Kasumi-1 (cell line): ENCODE measurements at places on chromosomes 7 and 10.

GRCh38 chr7:55058314-55058713, 39.5 kb downstream of the EGFR start:
- DNase-seq = no peak

- DNase-seq = no peak
Observed at GRCh38 chr7:27424749-27425148, 182.1 kb downstream of the EVX1 start.

DNA sequence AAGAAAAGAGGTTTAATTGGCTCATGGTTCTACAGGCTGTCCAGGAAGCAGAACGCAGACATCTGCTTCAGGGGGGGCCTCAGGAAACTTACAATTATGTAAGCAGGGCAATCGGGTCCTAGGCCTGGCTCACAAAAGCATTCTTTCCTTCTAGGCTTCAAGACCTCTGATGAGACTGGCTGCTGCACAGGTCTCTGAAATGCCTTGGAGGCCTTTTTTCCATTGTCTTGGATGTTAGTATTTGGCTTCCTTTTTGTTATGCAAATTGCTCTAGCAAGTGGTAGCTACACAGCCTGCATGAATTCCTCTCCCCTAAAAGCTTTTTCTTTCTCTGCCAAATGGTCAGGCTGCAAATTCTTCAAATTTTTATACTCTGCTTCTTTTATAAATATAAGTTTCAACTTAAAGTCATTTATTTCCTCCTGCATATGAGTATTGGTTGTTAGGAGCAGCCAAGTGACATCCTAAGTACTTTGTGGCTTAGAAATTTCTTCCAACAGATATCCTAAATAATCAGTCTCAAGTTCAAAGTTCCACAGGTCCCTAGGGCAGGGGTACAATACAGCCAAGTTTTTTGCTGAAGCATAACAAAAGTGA, 83.1 kb upstream of the SEMA3A start:
- DNase-seq = no peak

DNA sequence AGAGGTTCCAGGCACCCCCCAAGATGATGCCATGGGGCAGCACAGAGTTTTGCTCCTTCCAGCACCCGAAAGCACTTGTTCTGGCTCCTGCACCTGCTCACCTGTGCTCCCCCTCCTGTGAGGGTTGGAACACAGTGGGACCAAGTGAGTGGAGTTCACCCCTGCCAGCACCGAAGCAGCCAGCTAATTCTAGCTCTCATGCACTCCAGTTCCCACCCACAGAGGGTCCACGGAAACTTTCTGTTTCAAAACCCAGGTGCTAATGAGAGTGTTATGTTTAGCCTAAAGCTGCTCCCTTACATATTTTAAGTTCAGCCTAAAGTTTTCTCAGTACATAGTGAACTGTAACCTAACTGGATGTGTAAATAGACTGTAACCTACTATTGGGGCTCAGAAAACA, 42.6 kb upstream of the SLC35G1 start:
- no peak for DNase-seq

GRCh38 chr7:99459087-99459486, 6.9 kb downstream of the ATP5MF start:
- DNase-seq = peak; percentile 59

DNA sequence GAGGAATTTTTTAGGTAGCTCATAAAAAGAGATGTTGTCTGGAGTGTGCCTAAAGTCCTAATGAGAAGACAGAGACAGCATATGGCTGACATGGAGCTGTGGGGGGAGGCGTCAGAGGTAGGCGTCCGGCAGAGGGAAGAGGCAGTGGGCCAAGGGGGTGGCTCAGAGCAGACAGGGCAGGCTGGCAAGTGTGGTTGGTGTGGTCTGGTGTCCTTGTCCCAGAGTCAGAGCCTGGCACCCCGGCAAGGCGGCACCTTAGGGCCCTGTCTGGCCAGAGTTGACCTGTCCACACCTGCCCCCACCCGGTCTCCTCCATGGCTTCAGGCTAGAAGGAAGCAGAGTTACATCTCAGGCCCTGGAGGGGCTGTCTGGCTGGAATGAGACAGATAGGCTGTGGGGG, 220.3 kb upstream of the ZNF32 start:
- no peak for DNase-seq

GRCh38 chr10:14022052-14022451, 308.7 kb downstream of the FRMD4A start:
- no peak for DNase-seq

DNA sequence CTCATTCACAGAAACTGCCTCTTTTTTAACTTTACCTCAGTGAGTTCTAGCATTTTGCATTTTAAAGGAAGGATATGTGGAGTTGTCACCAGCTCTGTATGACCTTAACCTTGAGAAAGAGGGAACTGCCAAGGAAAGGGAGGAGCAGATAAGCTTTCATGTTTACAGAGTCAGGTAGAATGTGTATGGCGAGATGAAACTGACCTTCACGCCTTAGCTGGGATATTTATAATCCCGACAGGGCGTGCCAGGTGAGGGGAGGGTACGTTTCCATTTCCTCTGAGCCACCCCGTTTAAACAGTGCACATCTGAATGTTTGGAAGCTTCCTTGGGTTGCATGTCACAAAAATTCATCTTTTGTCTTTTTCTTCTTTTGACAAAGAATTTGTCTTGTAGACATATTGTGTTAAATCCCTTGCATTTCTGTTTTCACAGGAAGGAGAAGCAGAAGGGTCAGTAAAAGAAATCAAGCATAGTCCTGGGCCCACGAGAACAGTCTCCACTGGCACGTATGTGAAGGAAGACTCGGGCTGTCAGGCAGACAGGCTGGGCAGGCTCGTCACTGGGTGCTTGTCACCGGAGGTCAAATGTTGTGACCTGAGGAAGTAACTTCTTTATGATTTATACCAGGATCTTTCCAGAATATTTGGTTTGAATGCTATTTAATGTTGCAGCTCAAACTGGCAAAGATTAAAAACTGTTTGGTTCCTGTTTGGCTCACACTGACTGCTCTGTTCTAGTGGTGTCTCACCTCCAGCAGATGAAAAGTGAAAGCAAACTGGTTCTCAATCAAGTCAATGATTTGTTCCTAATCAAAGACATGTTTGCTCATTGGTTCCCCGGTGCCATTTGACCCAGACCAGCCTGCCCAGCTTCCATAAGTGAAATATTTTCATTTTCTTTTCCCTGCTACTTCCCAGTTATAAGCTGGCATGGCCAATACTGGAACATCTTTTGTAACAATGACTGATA, 16.2 kb downstream of the OPTN start:
- DNase-seq = no peak

- DNase-seq = peak; percentile 32
Observed at GRCh38 chr7:13989126-13989948, at the start of gene ETV1. Gene ETV1, minus strand, starts transcription at chr7:13989666. Its CDS starts 614 bp downstream, at chr7:13989052.

DNA sequence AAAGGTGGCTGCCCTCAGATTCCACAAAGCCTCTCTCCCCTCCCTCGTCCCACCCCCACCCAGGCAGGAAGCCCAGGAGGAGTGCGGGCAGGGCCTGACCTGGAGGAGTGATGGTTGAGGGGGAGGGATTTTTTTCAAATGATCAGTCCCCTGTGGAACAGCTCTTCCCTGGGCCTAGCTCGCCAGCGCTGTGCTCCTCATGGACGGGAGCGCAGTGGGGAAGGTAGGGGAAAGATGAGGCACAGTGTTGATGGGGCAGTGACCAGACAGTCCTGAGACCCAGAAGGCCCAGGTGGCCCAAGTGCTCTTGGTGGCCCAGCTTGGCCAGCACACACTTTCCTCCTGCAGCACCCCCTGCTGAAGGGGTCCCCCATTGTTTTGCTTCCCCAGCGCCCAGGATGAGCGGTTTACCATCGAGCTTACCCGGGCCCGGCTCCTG, 8.5 kb downstream of the SAP25 start:
- no peak for DNase-seq

DNA sequence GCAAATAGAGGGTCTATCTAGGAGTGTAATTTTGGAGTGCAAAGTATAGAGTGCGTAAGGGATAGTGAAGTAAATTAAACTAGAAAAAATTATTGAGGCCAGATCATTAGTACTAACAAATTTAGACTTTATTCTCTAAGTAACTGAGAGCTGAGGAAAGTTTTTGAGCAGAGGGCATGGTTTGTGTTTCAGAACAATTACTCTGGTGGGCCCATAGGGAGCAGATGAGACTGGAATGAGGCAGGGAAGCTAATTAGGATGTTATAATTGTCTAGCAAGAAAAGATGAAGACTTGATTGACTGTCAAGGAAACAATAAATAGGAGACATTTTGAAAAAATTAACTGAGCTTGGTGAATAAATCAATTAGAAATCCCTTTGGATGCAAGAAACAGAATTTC, 37.8 kb upstream of the IMMP2L start:
- no peak for DNase-seq

GRCh38 chr7:42168512-42168911, 68.5 kb downstream of the GLI3 start:
- DNase-seq = no peak

DNA sequence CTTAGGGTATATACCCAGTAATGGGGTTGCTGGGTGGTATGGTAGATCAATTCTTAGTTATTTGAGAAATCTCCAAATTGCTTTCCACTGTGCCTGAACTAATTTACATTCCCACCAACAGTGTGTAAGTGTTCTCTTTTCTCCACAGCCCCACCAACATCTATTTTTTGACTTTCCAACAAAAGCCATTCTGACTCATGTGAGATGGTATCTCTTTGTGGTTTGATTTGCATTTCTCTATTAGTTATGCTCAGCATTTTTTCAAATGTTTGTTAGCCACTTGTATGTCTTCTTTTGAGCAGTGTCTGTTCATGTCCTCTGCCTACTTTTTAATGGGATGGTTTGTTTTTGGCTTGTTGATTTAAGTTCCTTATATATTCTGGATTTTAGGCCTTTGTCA, 66.4 kb downstream of the MGAM2 start:
- no peak for DNase-seq

DNA sequence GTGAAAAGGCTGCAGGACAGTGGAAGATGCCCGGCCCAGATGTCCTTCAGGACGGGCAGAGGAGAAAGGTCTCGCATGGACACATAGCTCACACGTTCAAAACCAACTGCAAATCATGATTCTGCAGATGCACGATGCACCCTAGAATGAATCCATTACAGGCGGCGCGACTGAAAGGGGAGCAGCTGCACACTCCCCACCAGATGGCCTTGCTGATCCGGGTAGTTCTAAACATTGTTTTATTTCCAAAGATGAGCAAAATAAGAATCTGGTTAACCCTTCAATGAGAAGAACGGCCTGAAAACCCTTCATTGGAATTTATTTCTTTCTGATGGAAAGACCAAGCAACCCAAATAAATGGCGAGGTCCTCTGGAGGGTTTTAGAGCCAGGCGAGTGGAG, 33.8 kb downstream of the CHST15 start:
- DNase-seq = no peak

DNA sequence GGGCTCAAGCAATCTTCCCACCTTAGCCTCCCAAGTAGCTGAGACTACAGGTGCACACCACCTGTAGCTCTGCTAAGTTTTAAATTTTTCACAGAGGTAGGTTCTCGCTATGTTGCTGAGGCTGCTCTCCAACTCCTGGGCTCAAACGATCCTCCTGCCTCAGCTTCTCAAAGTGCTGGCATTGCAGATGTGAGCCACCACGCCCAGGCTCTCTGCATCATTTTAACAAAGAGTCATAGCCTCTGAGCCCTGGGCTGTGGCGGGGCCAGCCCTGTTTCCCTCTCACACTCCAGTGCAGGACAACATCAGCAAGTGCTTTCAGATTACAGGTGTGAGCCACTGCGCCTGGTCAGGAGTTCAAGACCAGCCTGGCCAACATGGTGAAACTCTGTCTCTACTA, 102.5 kb downstream of the COL26A1 start:
- no peak for DNase-seq

GRCh38 chr7:98613601-98614425, 3.3 kb upstream of the NPTX2 start:
- DNase-seq = peak; percentile 36

GRCh38 chr10:112052166-112052565, 131.4 kb downstream of the GPAM start:
- no peak for DNase-seq

- no peak for DNase-seq
Observed at GRCh38 chr7:39541511-39541910, 24.7 kb upstream of the YAE1 start.

DNA sequence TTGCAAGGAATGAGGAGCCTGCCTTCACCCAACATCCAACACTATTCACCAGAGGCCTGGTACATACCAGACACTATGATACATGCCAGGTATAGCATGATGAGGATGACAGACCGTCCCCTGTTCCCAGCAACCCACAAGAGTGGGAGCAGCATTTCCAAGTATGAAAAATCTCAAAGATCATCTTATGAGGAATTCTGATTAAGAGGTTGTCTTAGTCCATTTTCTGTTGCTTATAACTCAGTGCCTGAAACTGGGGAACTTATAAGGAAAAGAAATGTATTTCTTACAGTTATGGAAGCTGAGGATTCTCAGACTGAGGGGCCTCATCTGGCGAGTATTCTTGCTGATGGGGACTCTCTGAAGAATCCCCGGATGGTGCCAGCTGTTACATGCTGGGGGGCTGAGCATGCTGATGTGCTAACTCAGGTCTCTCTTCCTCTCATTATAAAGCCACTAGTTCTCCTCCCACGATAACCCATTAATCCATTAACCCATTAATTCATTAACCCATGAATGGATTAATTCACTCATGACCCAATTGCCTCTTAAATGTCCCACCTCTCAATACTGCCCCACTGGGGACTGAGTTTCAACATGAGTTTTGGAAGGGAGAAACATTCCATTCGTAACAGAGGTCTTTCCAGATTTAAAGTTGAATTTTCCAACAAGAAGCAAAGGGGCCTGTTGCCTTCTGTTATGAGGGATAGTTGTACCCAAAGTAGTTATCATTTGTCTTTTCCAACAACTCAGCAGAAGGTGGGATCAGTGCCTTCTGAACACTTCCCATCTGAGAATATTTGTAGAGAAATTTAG, 173.9 kb downstream of the HERPUD2 start:
- no peak for DNase-seq

GRCh38 chr7:131724776-131725345, 168.4 kb upstream of the PODXL start:
- DNase-seq = no peak

DNA sequence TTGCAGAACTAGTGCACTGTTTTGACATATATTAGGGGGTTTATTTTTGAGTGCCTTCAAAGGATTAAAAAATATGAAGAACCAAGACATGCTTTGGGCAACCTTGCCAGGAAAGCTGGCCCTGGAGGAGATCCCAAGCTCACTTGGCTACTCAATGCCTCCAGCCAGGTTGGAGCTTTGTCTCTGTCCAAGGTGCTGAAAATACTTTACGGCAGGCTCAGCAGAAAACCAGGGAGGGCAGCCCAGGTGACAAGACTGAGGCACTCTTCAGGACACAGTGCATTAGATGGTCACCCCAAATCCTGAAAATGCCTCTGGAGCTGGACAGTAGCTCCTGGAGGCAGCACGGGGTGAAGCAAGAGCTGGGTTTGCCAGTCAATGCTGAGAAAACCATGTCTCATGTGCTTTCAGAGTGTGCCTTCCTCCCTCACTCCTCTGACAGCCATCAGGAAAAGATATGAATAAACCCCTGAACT, 5.8 kb upstream of the KCNH2 start:
- no peak for DNase-seq

DNA sequence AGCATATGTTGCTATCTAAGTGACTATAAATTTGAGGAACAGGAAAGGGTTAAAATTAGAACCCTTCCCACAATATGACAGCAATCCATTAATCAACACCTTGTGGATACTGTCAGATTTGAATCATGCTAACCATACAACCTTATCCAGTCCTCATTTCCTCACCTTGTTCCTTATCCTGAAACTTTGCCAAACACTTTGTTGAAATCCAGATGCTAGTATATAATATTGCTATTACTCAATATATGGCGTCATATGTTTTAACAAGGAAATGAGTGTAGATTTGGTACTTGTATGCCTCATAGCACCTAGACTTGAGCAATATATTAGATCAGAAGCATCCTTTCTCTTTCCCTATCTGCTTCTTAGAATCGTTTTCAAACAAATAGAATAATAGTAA, 66.3 kb upstream of the SLC25A13 start:
- DNase-seq = no peak

GRCh38 chr7:71145906-71146901, 14.3 kb downstream of the GALNT17 start:
- DNase-seq = no peak
